ENCODE measurements at places on chromosomes 12 and 14.

GRCh38 chr14:55832974-55833373 lies 253.0 kb downstream of the KTN1 start:
- DNase-seq, result no peak

GRCh38 chr12:25929142-25929541 lies 29.3 kb upstream of the RASSF8 start:
- DNase-seq, result no peak

GRCh38 chr14:90384543-90384911 lies 12.3 kb upstream of the CALM1 start:
- no peak for DNase-seq

DNA sequence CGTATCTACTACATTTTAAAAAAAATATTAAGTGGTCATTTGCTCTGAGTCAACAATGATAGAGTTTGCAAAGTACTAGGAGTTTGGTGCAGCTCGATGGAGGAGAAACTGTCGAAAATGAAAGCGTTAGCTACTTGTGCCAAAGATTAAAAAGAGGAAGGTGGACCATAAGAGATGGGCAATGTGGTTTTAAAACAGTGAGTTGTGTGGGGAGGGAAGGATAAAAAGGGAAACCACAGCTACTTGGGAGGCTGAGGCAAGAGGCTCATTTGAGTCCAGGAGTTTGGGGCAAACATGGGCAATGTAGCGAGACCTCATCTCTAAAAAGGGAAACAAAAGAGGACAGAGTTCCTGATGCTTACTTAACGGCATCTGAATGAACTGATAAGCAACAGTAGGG lies 18.2 kb upstream of the STRAP start:
- DNase-seq, result no peak

DNA sequence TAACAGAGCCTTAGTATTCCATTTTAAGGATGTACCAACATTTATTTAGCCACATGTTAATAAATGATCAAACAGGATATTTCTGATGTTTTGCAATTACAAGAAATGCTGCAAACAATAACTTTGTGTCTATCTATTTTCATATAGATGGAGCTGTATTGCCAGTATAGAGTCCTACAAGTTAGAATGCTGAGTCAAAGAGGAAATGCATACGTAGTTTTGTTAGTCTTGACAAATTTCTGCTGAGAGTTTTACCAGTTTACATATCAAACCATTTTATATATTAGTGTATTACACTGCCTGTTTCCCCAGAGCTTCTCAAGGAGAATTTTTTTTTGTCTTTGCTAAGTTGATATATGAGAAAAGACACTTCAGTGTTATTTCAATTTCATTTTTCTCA lies 541.7 kb downstream of the SLC16A7 start:
- DNase-seq, result no peak

GRCh38 chr14:56630707-56631106 lies 51.1 kb downstream of the TMEM260 start:
- DNase-seq, result no peak

- DNase-seq, result peak; percentile 31
These were observed 8.1 kb upstream of the RIC8B start for GRCh38 chr12:106766393-106766826.

Data from activated T-cell treated with anti-CD3 and anti-CD28 coated beads, Interleukin-2, amount 50 U/mL, for 48 hours (primary cell).